ENCODE measurements at places on chromosomes 4 and X.

DNA sequence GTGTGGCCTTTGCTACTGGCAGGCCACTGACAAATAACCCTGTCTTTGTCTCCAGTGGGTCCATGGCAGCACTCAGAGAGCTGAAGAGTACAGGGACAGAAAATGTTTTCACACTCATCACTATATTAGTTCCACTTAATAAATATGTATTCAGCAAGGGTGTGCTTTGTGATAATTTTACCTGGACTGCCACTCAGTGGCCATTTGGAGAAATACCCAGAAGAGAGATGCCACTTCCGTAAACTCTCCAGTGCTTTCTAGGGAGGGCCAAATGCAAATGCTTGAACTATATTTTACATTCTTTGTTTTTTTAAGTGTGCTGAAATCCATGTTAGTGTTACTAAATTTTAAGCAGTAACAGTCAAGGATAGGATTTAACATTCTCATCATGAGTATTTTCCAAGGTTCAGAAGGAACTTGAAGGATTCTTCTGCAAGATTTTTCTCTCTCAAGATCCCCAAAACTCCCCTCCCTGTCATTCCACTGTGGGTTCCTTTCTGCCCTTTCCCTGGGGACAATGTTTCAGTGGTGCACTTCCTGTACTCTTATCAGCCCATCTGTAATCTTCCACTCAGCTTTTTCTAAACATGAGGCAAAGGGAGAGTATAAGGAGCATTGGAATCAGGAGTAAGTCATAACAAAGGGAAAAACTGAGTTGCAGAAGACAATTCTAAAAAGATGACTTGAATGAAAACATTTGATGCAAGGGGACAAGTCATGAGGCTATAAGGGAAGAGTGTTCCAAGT, 46.0 kb downstream of the TFDP3 start:
- DNase-seq: no peak

- no peak for DNase-seq
These were observed 69.5 kb downstream of the DHX15 start for GRCh38 chr4:24514808-24515207.

DNA sequence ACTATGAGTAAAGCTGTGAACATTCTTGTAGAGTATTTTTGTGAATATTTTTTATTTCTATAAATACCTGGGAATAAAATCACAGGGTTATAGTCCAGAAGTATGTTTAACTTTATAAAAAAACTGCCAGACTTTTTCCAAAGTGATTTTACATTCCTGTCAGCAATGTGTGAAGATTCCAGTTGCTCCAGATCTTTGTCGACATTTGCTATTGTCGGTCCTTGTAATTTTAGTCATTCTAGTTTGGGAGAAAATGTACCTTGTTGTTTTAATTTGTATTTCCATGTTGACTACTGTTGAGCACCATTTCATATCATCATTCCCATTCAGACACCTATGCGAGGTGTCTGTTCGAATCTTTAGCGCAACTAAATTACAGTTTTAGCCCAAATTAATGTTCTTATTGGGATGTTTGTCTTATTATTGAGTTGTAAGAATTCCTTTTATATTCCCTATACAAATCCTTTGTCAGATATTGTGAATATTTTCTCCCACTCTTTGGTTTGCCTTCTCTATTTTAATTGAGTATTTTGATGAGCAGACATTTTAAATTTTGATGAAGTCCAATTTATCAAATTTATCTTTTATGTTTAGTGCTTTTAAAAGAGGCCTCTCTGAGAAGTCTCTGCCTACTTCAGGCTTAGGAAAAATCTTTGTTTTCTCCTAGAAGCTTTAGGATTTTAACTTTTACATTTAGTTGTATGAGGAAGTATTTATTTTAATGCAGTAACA, 2.6 kb downstream of the CEP135 start:
- DNase-seq: no peak

DNA sequence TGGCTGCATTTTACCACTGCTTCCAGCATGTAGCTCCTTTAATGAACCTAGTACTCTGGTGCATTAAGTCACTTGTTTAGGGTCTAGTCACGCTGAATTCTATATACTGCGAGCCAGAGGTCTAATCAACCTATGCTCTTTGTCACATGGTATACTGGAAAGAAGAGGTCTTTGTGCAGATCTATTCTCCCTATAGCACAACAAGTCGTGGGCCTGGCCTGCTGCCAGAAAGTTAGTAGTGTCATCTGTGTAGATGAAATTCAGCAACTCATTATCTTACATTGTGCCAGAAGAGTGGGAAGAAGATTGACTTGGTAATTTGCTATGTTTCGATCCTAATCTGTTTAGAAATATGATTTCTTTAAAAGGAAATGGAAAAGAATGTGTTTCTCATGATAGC, 80.8 kb downstream of the AWAT2 start:
- DNase-seq: no peak

DNA sequence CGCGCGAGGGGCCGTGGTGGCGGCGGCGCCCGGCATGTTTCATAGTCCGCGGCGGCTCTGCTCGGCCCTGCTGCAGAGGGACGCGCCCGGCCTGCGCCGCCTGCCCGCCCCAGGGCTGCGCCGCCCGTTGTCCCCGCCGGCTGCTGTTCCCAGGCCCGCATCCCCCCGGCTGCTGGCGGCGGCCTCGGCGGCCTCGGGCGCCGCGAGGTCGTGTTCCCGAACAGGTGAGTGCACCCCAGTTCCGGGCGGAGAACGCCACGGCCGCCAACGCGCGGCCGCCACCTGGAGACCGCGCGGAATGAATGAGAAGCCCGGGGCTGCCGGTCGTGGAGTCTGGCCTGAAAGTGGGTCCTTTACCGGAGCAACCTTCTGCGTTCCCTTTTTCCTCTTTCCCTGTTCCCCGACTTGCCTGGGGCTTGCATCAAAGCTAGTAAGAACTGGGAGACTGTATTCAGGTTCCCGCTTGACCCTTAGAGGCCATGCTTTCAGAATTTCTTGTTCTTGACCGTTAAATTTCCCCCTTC, 429 bp downstream of the NOCT start:
- DNase-seq: peak; percentile 37

GRCh38 chrX:9312922-9313867, 151.7 kb upstream of the TBL1X start:
- DNase-seq: peak; percentile 59

- DNase-seq: no peak
These were observed 54.5 kb downstream of the FHDC1 start for GRCh38 chr4:152990471-152991131.

DNA sequence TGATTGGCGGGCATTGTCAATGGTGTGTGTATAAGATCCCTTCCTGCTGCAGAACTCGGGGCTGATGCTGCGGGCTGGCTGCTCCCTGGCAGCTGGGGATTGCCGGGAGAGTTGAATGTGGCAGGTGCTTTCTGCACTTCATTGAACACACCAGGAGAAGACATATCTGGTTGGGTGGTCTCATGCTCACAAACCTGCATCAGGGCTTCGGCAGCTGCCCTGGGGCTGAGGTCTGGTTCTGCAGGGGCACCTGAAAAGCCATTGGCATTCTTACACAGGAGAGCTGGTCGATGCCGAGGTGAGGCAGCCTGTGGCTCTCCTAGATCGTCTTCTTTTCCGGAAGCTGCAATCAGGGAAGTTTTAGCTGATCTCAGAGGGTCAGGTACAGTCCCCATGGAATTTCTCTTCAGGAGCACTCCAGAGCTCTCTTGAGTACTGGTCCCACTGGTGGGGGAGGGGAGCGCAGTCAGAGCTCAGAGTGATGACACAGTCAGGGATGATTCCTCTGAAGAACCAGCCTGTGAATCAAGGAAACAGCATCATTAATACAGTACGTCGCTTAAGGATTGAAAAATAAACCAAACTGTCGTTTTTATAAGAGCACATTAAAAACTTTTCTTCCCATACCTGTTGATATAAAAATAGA, 57.8 kb downstream of the GPRIN3 start:
- no peak for DNase-seq

DNA sequence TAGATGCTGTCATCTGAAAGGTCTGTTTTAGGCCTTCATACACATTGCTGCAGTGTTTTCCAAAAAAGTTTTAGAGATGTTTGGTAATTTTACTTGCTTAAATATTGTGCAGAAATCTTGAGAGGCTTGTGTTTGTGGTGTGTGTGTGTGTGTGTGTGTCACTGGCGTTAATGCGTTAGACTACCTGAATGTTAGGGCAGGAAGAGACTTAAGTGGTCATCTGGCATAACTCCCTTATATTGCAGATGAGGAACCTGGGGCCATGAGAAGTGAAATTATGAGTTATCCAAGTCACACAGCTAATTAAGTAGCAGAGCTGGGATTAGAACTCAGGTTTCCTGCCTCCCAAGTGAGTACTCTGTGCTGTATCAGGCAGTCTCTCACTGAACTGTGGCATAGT, 1.4 kb downstream of the LSM6 start:
- DNase-seq: no peak

- DNase-seq: no peak
These were observed 27.7 kb downstream of the FBXO8 start for GRCh38 chr4:174255786-174256185.

DNA sequence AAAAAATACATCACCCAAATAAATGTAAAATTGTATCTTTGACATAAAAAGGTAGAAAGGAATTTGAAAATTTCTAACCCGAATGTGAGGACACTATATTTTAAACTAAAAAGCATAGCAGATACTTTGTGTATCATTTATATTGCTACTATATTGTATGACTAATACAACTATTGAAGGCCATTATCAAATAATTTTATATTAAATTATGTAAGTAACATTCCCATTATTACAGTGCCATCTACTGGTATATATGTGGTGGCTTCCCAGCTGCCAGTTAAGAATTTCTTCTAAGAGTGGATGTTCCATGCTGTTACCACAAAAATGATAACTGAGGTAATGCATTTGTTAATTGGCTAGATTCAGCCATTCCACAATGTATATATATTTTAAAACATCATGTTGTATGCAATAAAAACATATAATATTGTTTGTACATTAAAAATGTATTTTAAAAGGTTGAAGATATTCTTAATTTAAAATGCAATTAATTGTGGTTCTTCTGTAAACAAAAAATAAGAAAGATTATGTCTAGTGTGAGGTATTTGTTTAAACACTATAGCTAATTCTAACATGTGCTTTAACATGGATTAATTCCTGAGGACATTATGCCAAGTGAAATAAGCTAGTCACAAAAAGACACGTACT, 65.3 kb downstream of the EGF start:
- no peak for DNase-seq

DNA sequence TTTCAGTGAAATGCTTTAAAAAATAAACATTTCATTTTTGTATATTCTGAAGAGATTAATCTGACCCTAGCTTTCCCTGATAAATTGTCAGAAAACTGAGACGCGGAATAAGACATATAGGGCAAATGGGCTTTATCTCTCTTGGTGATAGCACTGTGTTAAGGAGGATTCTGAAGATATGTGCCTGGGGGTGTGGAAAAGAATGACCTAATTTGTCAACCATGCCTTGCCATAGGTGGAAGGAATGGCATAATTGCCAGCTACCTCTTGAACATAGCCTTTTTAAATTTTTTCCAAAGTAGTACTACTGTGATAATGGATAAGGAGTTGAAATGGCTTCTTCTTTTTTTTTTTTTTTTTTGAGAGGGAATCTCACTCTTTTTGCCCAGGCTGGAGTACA, 11.7 kb downstream of the JADE1 start:
- no peak for DNase-seq
